T-helper 17 cell (primary cell): ENCODE measurements at places on chromosomes 7 and 10. TPM values are rescaled to one million over a fixed set of nuclear protein-coding genes. Genes with fewer than 3 reads are reported as not detected.

GRCh38 chr10:114905450-114905849 is 32.5 kb upstream of the TRUB1 start:
- H3K4me1 ChIP-seq = peaks cover 5% of the 10 kb centered on the region
- no peak for DNase-seq
- H3K36me3 ChIP-seq = no peaks in the 10 kb centered on the region

DNA sequence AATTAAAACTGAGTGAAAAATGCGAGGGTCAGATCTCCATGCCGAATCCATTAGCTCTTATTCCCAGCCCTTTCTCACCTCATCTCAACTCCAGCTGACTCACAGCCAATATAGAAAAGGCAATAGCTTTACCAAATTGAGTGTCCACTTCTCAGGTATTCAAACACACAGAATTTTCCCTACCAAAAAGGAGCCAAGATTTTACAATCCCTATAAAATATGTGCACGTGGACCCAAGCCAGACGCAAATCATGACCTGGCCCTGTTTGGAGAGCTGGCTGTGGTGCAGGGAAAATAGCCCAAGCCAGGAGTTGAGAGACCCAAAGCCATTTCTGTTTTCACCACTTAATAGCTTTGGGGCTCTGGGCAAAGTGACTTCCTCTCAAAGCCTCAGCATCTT is 379.7 kb upstream of the AUTS2 start:
- DNase-seq = no peak
- H3K4me3 ChIP-seq = no peak overlapping the region
- no peak overlapping the region for H3K27ac ChIP-seq
- H3K27me3 ChIP-seq = no peaks in the 10 kb centered on the region
- no peaks in the 10 kb centered on the region for H3K36me3 ChIP-seq
- H3K4me1 ChIP-seq = no peaks in the 10 kb centered on the region

DNA sequence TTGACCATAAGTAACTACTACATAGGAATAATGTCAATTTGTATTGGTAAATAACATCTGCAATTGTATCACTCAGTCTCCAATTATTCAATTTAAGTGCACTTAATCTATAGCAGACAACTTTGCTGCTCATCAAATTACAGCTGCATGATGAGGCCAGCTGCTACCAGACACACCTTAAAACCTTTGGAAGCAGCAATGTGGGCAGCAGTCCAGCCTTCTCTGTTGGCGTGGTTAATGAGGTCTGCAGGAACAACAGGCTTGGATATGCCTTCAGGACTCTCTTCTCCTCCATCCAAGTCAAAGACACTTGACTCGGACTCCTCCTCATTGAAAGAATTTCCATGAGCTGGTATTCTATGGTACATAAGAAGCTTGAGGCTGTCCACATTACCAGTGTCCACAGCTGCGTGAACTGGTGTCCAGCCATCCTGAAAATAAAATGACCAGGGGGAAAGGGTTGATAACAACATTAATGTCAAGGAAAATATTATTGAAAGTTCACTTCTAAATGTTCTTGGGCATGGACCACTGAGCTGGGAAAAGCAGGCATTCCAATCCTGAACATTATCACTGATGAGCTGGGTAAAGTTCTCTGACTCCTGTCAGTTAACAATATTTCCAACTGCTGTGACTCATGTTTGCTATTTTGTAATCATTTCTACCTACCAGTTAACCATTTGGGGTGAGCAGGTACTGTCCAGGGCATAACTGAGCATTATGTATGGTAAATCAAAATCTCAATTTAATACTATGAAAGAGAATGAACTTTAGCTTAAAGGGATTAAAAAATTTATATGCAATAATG is 95.7 kb downstream of the CTTNBP2 start:
- H3K4me3 ChIP-seq = no peak overlapping the region
- no peak for DNase-seq
- H3K4me1 ChIP-seq = peaks cover 3% of the 10 kb centered on the region

GRCh38 chr7:91046322-91047089 is 217.7 kb upstream of the FZD1 start:
- no peaks in the 10 kb centered on the region for H3K36me3 ChIP-seq
- H3K4me1 ChIP-seq = peaks cover 5% of the 10 kb centered on the region
- H3K27me3 ChIP-seq = peaks cover 9% of the 10 kb centered on the region
- H3K27ac ChIP-seq = no peak overlapping the region

- peaks cover 16% of the 10 kb centered on the region for H3K27me3 ChIP-seq
- no peaks in the 10 kb centered on the region for H3K4me1 ChIP-seq
These were observed 240.1 kb upstream of the SLC26A5 start for GRCh38 chr7:103686064-103686463.

Gene TET1
- 2.2 TPM for total RNA-seq

Gene ITGA8
- not detected for total RNA-seq

Gene CPVL
- total RNA-seq = 6.0 TPM

Gene TAS2R3
- 0.87 TPM for total RNA-seq
